ENCODE measurements at places on chromosomes 4 and X. TPM values are rescaled to one million over a fixed set of nuclear protein-coding genes. Genes with fewer than 3 reads are reported as not detected.

- no peak for DNase-seq
- no peaks in the 10 kb centered on the region for H3K27me3 ChIP-seq
- no peak overlapping the region for H3K27ac ChIP-seq
- H3K36me3 ChIP-seq = no peaks in the 10 kb centered on the region
Observed at GRCh38 chr4:164337219-164337944, 416.5 kb upstream of the SMIM31 start.

- no peak overlapping the region for H3K27ac ChIP-seq
- H3K36me3 ChIP-seq = peaks cover 14% of the 10 kb centered on the region
- H3K4me3 ChIP-seq = no peak overlapping the region
- H3K4me1 ChIP-seq = peaks cover 6% of the 10 kb centered on the region
Observed at GRCh38 chr4:109721033-109721432, 8.8 kb downstream of the PLA2G12A start.

GRCh38 chrX:68989865-68990606, 161.2 kb downstream of the EFNB1 start:
- no peak overlapping the region for H3K4me3 ChIP-seq
- no peaks in the 10 kb centered on the region for H3K36me3 ChIP-seq
- no peaks in the 10 kb centered on the region for H3K4me1 ChIP-seq
- DNase-seq = no peak
- no peaks in the 10 kb centered on the region for H3K27me3 ChIP-seq

DNA sequence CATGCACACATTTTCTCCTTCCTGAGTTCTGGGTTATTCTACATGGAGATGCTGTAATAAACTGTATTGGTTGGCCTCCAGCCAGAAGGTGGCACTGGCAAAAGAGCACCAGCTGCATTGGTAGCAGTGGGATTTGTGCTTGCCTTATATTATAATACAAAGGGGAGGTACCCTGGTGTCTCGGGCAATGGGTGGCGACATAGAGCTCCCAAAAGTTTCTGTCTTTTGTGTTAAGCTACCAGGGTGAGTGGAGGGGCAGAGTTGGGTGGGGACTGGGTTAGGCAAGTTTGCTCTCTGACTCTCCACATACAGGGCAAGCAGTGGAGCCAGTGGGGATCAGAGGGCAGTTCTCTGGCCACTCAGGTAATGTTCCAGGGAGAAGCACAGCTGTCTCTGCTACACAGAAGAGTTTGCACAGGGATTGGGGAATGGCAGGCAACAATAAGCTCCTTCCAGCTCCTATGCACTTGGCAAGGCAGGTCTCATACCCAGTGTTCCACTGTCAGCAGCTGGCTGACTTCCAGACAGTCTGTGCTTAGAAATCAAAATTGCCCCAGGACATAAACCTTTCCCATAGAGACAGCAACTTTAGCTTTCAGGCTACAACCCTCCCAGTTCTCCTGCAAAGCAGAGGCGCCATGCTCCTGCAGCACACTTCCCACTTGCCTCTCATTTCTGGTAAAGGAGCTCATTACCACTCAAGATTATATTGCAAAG, 463.9 kb upstream of the PCDH7 start:
- H3K4me3 ChIP-seq = no peak overlapping the region
- no peaks in the 10 kb centered on the region for H3K27me3 ChIP-seq
- no peaks in the 10 kb centered on the region for H3K4me1 ChIP-seq
- DNase-seq = no peak
- H3K27ac ChIP-seq = no peak overlapping the region
- H3K36me3 ChIP-seq = no peaks in the 10 kb centered on the region

GRCh38 chr4:186149872-186150271, 41.5 kb upstream of the CYP4V2 start:
- H3K27me3 ChIP-seq = peaks cover 39% of the 10 kb centered on the region
- no peak overlapping the region for H3K27ac ChIP-seq
- peaks cover 7% of the 10 kb centered on the region for H3K4me1 ChIP-seq

- no peak overlapping the region for H3K27ac ChIP-seq
- no peak overlapping the region for H3K4me3 ChIP-seq
- no peaks in the 10 kb centered on the region for H3K27me3 ChIP-seq
- H3K36me3 ChIP-seq = no peaks in the 10 kb centered on the region
- no peak for DNase-seq
Observed at GRCh38 chr4:16750882-16751642, 147.4 kb downstream of the LDB2 start.

Gene HSFX2
- not detected for total RNA-seq

Gene SLC26A1
- total RNA-seq = not detected

Gene GRSF1
- 63.5 TPM for total RNA-seq
